ENCODE measurements at places on chromosomes 16 and 17.

GRCh38 chr17:70006159-70006558 lies 68.9 kb upstream of the KCNJ16 start:
- no peak for DNase-seq

DNA sequence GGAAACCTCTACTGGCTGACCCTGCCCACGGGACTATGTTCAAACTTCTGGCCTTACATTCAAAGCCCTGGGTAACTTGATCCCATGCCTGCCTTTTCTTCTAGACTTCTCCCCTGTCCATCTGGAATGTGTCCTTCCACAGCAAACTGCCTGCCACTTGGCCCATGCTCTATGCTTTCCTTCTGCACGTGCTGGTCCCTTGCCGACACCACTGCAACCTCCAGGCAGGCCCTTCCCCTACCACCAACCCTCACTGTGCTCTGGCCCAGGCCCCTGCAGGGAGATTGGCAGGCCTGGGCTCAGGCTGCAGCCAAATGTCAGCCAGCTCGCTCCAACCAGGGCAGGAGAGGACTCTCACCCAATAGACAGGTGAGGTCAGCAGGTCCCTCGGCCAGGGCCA lies 11.0 kb downstream of the HSD11B2 start:
- no peak for DNase-seq

GRCh38 chr17:975371-975915 lies 4.1 kb downstream of the NXN start:
- DNase-seq, result no peak

- no peak for DNase-seq
Measured at GRCh38 chr17:74512624-74513091, 18.6 kb downstream of the CD300LB start.

- DNase-seq, result no peak
Measured at GRCh38 chr17:66777689-66778225, 57.2 kb upstream of the CACNG5 start.

DNA sequence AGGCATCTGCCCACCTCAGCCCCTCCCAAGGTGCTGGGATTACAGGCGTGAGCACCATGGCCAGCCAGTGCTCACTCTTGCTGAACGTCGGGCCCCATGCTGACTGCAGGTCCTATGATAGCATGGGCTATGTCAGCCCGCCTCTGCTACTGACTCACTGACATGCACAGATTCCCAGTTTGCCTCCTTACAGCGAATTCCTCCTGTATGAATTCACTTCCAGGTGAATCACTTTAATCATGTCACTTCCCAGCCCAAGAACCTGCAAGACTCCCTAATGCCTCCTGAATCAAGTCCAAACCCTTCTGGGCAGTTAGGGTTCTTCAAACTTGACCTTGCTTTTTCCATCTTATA lies 16.1 kb upstream of the UBTF start:
- no peak for DNase-seq

- DNase-seq, result no peak
Measured at GRCh38 chr16:59336136-59336695, 602.1 kb upstream of the GOT2 start.

- DNase-seq, result no peak
Measured at GRCh38 chr16:86002178-86002900, 103.4 kb downstream of the IRF8 start.

- DNase-seq, result no peak
Measured at GRCh38 chr16:30011714-30012504, 1.1 kb upstream of the DOC2A start.

- DNase-seq, result no peak
Measured at GRCh38 chr17:77817953-77818352, 140.6 kb upstream of the TNRC6C start.

GRCh38 chr17:7408252-7408727 lies 645 bp downstream of the NLGN2 start:
- DNase-seq, result no peak

DNA sequence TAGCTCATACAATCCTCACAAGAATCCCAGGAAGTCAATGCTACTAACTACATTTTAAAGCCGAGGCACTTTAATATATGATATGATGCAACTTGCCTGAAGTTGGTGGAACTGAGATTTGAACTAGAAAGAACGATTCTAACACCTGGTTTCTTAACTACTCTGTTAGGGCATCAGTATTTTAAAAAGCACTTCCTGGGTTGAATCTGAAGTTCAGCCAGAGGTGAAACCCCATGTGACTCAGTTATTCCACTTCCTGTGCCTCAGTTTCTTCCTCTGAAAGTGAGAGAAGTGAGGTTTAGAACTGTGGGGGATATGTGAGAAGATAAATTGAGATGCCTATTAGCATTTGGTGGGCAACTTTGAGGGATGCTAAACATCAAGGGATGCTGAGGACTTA lies 129.4 kb upstream of the ANKFN1 start:
- DNase-seq, result no peak

DNA sequence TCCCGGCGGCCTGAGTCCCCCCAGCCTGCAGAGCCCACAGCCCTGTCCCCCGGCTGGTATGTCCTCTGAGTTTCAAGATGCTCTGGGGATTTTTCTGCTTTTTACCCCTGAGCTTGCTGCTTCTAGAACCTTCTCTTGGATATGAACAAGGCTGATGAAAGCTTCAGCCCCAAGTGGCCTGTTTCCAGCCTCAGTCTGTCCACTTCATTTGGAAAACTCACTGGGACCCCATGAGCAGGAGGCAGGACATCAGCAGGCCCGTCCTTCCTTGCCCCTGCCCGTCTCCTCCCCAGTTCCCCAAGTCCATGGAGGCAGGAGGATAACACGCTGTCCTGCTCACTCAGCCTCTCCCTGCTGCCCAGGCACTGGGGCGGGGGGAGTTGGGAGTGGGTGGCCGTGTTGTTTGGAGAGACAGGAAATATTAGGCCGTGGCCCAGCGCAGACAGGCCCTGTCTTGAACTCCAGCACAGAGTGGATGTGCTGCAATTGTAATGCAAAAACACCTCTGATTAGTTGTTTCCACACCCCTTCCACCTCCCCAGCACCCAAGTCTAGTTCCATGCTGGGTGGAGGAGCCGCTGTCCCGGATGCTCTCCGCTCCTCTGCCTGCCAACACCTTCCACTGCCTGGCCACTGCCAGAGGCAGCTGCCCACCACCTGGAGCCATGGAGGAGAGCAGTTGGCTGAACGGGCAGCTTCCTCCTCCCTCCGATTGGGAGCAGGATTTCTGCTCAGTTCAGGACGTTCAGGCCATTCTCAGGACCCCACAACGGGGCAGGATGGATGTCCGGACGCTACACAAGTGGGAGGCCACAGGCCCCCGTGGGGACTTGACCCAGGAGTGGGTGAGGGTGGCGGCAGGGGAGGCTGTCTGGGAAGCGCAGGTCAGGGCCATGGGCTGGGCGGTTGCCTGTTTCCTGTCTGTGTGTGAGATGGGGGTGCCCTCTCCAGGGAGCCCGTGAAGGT lies 216.9 kb upstream of the GSE1 start:
- peak; percentile 15 for DNase-seq

DNA sequence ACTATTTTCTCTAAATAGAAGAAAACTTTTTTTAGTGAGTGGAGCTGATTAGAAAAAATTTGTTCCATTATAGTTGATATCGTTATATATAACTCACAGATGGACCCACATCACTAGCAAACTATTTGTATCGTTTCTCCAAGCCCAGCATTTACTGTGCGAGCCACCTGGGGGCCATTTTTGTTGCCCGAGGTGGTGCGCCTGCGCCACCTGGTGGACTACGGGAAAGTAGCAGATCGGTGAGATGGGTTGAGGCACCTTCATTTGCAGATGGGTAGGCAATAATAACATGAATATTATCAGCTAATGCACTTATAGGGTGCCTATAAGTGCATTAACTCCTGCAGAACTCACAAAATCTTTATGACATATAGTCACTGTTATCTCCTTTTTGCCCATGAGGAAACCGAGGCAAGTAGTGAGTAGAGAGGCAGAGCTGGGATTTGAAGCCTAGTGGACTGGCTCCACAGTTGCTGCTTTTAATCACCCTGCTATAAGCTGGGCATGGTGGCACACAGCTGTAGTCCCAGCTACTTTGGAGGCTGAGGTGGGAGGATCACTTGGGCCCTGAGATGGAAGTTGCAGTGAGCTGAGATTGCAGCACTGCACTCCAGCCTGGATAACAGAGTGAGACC lies 23.2 kb upstream of the NTN1 start:
- no peak for DNase-seq

- no peak for DNase-seq
Measured at GRCh38 chr17:75776386-75777295, 8.0 kb upstream of the UNK start.

DNA sequence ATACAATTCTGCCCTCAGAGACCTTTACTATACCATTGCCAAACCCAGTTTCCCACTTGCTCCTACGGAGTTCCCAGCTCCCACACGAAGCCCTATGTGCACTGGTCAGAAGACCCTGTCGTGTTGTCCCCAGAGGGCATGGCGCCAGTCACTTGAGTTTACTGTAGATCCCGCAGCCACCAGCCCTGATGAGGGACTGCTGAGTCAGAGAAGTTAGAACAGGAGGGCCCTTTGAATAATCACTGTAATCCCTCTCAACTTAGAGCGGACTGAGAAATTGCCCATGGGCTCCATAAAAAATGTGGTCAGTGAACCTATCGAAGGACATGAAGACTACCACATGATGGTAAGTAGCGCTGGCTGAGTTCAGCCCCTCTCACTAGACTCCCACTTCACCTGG lies 9.2 kb downstream of the UBFD1 start:
- DNase-seq, result no peak

GRCh38 chr17:77341069-77341541 lies 200.3 kb downstream of the SEC14L1 start:
- DNase-seq, result no peak

- peak; percentile 54 for DNase-seq
Measured at GRCh38 chr17:17900615-17901520, 64.1 kb upstream of the SREBF1 start.

- DNase-seq, result no peak
Measured at GRCh38 chr16:85524365-85524629, 88.8 kb upstream of the GSE1 start.

DNA sequence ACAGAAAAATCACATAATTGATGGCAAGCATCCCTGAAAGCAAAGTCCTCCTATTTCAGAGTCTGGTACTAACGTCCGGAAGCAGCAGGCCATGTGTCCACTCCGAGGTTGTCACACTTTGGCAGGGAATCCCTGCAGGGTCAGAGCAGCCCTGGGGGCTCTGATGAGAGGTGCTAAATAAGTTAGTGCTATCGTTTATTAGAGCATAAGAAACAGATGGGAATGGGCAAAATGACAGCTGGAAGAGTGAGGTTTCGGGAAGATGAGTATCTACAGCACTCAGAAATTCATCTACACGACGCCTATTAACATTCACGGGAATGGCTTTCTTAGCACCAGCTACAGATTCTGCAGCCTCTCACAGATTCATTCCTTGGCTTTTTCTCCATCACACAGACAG lies 465.4 kb upstream of the PSMD7 start:
- DNase-seq, result no peak

DNA sequence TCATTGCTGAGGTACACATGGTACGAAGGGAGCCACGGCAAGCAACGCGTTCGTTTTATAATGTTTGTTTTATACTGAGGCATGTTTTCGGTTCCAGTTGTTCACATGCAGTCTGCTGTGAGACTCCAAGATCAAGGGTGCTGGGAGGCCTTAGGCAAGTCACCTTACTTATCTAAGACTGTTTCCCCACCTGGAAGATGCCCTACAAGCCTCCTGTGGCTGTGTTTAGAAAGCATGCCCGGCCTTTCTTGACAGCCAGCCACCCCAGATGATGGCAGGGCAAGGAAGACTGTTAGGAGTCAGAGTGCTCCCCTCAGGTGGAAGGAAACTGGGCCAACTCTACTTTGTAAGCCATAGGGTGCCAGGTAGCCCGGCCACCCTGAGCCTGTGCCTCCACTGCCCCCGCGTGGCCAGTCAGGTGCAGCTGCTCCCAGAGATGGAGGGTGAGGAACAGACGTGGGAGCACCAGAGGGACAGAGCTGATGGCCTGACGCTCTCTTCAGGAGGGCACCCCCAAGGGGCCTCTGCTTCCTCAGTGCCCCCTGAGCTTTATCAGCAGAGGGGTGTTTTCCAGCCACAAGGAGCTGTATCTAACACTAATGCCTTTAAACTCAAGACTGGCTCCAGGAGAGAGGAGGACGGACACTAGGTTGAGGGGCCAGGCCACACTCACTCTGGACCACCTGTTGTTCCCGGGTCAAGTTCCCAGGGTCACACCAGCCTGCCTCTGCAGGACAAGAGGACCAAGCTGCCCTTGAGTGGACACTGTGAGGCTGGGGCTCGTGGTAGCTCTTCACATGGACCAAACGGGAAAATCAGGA lies 5.4 kb downstream of the NAT9 start:
- DNase-seq, result no peak

GRCh38 chr17:78974635-78975591 lies 4.8 kb downstream of the LGALS3BP start:
- DNase-seq, result no peak

DNA sequence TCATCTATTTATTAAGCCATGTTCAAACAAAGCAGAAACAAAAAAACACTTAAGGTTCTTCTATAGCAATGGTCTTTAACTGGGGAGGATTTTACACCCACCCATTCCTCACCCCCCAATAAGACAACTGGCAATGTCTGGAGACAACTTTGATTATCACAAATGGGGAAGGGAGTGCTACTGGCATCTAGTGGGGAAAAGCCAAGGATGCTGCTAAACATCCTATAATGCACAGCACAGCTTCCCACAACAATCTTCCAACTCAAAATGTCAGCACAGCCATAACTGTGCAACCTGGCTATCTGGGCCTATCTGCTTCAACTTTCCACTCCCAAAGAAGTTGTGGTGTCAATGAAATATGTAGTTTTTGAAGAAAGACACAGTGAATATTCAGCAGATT lies 1044.4 kb downstream of the CDH8 start:
- DNase-seq, result no peak

GRCh38 chr17:29449865-29450671 lies 59.9 kb downstream of the TAOK1 start:
- no peak for DNase-seq

DNA sequence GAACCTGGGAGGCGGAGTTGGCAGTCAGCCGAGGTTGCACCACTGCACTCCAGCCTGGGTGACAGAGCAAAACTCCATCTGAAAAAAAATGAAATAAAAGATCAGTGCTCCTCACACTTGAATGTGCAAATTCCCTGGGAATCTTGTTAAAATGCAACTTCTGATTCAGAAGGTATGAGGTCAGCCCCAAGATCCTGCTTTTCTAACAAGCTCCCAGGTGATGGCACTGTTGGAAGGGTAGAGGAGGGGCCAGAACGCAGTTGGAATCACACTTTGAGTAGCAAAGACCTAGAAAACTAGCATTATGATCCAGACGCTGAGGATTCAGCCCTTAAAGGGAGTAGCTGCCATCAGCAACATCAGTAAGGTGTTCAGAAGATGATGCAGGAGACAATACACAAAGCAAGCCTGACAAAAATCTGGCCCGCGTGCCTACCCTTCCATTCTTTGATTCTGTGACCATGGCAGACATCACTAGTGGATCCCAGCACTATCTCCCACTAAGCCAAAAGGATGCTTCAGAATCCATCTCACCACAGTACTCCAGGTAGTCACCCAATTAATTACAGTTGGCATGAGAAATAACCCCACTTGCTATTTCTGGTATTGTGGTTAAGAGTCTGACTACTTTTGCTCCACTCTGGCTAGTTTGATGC lies 33.1 kb upstream of the MEIOC start:
- no peak for DNase-seq

DNA sequence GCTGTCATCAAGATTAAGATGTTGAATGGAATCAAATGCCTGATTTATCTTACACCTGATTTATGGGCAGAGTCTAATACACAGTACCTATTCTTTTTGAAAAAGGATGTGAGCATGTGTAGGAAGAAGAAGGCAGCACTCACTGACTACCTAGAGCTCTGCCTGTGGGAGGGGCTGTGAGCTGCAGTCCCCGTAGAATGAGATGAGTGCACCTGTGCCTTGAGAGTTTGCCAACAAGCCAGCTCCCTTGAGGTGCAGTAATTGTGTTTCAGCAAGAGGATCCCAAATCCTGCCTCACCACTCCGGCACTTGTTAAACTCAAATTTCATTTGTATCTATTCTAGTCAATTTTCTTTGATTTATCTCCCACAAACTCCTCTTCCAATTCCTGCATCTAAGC lies 46.0 kb downstream of the CDH11 start:
- DNase-seq, result no peak
